ENCODE measurements at places on chromosomes 6 and 20.

DNA sequence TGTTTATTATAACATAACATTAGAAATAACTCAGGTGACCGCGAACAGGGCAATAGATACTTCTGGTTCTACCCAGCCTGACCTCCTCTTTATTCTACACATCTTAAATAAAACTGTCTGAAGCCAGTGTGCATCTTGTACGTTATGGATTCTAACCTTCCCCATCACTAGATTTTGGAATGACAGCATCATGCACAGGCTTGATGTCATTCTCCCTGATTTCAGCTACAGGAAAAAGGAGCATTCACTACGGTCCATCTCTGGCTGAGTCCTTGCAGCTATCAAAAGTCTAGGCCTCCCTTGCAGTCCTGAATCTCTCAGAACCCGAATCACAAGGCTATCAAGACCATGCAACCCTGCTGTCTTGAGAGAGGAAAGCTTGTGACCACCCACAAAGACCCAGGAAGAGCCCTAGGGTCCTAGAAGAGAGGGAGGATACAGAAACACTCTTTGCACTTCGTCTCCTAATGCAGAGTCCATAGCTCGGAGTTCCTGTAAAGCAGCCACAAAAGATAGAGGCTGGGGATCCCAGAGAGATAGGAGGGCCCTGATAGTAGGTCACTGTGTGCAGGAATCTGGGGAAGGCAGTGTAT, 845 bp downstream of the HLA-DPA1 start:
- DNase-seq: no peak

- no peak for DNase-seq
These were observed 62.2 kb upstream of the PLN start for GRCh38 chr6:118485601-118486550.

DNA sequence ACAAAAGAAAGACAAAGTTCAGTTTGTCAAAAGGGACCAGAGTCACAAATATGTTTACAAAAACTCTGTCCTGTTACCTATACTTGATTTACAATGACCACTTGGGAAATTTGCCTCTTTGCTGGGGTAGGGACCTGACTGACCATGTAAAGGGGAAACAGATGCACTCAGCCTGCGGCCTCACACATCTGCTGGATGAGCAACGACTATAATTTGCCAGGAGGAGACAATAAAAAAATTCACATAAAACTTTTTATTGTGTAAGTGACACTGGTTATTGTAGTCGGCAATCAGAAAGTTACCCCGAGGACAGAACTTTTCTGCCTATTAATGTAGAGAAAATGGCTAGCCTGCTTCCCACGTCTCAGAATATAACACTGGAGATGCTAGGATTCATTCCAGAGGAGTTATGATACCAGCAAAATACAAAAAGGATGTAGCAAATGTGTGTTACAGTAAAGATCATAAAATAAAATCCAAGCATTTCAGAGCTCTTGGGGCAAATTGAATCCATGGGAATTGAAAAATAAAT, 415.4 kb upstream of the SPTLC3 start:
- DNase-seq: no peak

DNA sequence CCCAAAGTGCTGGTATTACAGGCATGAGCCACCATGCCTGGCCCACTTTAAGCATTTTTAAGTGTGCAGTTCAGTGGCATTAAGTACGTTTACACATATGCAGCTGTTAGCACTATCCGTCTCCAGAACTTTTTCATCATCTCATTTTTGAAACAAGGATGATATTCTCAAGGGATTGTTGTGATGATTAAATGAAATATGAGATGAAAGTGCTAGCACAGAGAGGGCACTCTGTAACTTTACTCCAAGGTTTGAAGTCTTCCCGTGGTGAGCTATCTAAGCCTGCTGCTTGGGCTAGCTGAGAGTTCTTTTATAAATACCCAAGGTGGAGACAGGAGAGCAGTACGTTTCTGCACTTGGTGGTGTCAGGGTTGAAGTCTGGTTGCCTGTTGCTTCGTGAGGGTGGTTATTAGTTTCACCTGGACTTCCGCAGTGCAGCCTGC, 6.6 kb downstream of the TM9SF4 start:
- DNase-seq: peak; percentile 23

GRCh38 chr6:142331075-142331551, 29.3 kb downstream of the ADGRG6 start:
- peak; percentile 17 for DNase-seq

DNA sequence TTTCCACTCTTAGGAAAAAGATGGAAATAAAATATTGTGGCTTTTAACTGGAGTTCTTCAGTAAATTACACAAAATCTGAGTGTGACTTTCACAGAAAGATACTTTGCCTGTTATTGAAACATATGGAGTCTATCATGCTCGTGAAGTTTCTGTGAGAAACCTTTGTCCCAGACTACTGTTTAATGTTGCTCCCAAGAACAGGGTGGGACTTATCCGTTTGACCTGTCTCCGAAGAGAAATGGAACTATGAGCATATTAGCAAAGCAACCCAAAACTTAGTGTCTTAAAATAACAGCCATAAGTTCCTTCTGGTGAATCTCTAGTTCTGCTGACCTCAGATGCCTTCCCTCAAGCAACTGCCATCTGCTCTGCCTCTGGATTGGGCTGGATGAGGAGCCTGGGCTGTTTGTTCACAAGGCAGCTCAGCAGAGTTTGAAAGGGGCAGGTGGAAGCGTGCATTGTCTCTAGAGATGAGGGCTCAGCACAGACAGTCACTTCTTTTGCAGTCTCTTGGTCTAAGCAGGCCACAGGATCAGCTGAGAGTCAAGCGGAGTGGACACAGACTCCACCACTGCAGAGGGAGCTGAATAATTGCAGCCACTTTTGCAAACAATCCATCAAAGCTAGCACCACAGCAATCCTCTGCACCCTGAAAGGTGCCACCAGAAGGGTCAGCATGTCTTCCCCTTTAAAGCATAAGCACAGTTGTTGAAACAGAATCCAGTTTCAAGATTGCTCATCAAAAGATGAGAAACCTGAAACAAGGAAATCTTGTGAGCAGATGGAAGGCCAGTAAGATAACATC, 52.8 kb downstream of the MYB start:
- DNase-seq: no peak

GRCh38 chr6:157223021-157223430, 100.3 kb downstream of the TMEM242 start:
- DNase-seq: no peak

DNA sequence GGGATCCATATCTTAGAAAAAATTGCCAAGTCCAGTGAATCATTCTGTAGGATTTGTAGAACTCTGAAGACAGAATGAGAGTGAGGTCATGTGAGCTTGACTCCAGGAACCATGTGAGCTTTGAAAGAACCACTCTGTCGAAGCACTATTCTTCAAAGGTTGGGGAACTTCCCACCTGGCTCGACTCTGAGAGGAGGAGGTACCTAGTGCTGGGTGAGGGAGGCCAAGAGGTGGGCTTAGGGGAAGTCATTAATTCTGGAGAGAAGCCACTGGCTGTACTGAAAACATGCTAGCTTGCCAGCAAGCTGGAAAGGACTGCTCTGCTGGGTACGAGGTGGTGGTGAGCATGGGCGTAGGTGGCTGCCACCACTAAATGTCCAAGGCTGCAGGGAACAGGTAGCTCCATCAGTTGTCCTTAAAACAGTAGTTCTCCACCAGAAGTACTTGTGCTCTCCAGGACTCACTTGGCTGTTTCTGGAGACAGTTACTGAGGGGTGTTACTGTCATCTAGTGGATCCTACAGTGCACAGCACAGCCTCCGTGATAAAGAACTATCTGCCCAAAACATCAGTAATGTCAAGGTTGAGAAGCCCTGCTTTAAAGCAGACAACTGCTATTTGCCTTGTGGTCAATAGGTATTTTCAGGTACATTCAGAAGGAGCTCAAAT, 34.7 kb upstream of the SYNJ2 start:
- DNase-seq: no peak

Measured in fibroblast of skin of left quadriceps (primary cell).